ENCODE measurements at places on chromosomes 4 and X.

DNA sequence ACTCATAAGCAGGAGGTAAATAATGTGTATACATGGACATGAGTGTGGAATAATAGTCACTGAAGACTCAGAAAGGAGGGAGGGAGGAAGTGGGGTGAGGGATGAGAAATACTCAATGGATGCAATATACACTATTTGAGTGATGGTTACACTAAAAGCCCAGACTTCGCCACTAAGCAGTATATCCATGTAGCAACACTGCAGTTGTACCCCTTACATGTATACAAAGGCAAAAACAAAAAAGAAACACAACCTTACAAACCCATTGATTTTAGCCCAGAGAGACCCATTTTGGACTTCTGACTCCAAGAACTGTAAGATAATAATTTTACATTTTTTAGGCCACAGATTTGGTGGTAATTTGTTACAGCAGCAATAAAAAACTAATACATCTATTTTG lies 51.5 kb downstream of the VMA21 start:
- no peak for DNase-seq

- no peak for DNase-seq
These were observed 130.3 kb downstream of the DIPK2B start for GRCh38 chrX:45070116-45071007.

DNA sequence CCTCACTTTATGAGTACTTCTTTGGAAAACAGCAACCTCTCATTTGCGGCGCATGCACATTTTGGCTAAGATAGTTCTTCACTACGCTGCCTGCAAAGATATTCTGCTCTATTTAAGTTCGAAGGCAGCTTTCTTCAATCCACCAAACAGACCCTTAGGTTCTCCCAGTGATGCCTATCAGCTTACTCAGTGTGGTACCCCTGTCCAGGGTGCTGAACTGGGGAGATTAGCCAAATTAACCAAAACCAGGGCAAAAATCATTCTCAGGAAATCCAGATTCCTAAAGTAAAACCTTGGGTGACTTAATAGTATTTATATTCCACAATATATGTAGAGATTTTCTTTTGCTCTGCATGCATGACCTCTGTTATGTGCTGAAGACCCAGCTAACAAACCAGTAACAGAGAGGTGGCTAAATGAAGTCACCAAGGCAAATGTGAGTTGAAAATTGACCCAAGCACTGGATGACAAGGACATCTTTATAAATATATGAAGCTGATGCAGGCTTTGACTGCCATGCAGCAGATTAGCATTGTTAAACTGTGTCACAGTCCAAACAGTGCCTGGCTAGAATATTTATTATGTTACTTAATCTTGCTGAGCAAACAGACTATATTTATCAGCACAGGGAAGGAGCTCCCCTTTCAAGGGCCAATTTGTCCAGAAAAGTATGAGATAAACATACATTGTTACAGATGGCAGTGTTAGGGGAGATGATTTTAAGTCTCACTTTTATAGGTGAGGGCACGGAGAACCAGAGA lies 418.2 kb downstream of the STIM2 start:
- peak; percentile 46 for DNase-seq

DNA sequence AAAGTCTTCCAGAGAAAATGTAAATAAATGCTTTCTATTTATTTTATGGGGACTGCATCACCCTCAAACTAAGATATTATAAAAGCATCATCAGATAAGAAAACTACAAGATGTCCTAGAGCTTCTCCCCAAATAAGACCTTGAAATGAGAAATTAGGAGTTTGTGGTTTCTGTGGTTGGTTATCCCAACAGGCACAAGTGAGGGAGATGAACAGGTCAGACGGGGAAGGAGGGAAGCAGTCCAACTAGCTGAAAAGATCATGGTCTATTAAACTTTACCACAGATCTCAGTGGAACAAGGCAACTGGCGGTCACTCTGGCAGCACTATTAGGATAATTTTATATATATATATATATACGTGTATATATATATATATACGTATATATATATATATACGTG lies 319.3 kb upstream of the GRID2 start:
- DNase-seq, result no peak

GRCh38 chr4:24928708-24929107 lies 15.9 kb upstream of the CCDC149 start:
- DNase-seq, result no peak

DNA sequence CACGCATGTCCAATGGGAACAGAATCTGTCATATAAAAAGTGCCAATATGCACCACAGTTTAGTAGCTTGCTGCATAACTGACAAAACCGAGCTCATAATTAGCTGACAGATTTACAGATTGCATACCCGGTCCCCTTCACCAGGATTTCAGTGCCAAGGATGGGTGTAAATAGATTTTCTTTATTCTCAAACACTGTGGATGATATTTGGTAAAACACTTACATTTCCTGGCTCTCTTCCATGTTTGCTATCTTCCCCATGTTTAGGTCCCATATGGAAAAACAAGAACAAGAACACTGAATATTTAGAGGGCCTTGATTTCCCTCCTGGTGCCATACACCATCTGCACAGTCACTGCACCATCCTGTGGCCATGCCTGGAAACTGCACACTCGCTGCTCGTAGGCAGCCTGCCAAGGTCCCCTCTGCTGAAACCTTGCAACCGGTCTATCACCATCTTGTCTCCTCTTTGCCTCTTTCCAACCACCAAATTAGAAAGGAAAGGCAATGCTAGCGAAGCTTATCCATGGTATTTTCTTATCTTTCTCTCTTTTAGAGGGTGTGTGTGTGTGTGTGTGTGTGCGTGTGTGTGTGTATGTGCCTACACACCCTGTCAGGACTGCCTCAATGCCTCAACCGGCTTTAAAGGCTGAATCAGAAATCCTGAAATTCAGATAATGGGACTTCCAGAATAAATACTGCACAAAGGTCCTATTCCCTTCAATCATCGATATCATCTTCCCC lies 124.2 kb upstream of the MBNL3 start:
- peak; percentile 44 for DNase-seq

Data from H9 (cell line).